Mesenchymal stem cell (in vitro differentiated cells and primary cell): ENCODE measurements at places on chromosomes 2 and 18.

DNA sequence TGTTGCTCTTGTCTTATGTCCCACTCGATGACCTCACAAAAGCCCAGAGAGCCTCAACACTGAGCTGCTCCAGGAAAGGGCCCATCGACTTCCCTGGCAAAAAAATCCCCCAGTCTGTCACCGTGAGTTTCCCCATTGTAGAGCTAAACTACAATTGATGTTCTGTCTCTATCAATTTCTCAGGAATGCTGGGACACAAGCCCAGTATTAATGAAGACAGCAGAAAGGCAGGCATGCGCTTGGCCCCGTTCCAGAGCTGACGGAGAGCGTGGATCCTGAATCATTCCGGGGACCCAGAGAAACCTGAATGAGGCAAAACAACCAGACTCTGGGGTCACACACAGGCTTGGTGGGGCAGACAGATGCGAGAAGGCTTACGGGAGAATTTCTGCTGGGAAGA lies 146.9 kb downstream of the TTC32 start:
- no peak for DNase-seq

DNA sequence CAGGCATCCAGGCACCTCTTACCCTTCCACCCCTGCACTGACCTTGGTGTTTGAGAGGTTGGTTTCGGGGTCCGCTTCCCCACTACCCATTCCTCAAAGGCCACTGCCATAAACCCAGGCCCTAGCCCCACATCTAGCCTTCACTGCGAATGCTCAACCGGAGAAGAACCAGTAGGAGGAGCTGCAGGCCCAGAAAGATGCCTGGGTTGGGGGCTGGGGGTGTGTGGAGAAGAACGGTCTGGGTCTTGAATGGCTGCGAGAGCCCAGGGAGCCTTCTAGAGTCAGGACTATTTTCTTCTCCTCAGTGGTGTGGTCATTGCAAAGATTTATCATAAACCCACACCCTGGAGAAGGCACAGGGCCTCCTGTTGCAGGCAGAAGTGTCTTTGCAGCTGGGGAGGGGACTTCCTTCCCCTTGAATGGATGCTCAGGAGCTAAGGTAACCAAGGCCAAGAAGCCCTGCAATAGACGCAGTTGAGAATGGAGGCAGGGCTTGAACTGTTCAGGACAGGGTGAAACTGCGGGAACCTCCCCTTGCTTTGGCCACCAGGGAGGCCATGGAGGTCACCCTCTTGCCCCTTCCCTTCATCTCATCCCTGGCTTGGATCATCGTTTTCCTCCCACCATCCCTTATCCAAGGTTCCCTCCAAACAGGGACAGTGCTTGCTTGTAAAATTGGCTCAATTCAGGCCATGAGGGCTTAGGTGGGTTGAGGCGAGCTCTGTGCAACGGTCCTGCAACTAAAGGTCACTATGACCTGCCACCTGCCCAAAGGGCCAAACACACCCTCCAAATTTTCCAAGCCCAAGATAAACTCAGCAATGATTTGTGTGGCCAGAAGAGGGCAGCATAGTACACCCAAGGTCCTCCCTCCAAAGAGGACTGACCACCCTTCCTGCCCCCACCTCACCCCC lies 20.9 kb downstream of the THNSL2 start:
- DNase-seq = peak; percentile 16

GRCh38 chr2:181954538-181954883 lies 31.1 kb upstream of the PPP1R1C start:
- no peak for DNase-seq

GRCh38 chr2:106223347-106223746 lies 29.2 kb upstream of the UXS1 start:
- DNase-seq = no peak

DNA sequence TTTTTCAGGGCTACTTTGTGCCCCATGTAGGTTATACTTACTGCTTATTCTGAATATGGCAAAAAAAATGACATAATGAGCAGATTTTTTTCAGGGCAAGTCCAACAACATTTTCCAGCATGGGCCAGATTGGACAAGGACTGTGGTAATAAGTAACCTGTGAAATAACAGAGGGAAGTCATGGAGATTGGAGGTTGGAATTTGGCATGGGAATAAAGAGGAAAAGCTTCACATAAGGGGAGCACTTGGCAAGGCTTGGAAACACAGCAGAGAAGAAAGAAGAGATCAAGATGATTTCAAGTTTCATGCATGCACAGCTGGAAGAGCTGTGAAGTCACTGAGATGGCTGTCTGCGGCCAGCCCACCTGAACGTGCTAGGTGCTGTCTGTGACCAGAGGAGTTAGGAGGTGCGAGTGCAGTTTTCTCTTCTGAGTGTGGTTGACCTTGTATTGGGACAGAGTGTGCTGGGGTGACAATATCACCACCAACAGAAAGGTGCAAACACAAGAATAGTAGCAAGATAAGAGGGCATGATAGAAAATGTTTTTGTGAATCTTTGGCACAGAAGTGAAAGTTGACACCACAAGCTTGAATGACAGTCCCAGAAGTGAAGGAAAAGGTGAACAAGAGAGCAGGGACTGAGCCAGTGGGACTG lies 71.1 kb upstream of the DSC1 start:
- no peak for DNase-seq
